Posterior cingulate gyrus (tissue), 11 donors: ENCODE measurements at places on chromosomes 16 and 17.

GRCh38 chr17:22286337-22287041 lies 594.2 kb downstream of the KCNJ18 start:
- peak; percentile 80 for DNase-seq

DNA sequence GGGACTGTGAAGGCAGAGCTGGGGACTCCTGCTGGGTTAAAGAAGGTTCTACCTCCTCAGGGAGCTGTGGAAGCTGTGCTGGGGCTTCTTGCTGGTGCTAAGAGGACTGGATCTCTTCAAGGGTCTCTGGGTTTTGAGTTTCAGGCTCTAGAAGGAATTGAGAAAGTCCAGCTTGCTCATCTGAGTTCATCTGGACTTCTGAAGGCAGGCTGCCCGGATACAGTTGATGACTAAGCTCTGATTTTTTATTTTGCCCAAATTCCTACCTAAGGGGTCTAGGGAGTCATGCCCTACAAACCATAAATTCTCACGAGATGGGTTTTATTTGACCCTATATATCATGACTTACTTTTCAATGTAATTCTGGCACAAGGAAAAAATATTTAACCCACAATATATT lies 46.8 kb upstream of the TMEM97 start:
- DNase-seq = no peak

DNA sequence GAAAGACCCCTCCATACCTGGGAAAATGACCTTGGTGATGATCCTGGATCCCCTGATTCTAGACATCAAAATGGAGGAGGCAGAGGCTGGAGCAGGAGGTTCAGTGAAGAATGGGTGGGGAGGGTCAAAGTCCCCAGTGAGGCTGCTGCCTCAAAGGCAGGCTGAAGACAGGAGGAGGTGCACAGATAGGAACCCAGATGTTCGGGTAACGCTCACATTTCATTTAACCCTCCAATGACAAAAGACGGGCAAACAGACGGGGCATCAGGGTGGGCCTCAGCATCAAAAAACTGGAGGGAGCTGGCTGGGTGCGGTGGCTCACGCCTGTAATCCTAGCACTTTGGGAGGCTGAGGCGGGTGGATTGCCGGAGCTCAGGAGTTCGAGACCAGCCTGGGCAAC lies at the start of gene ANKRD40CL:
Gene ANKRD40CL (minus strand): TSS at position 73 of the 400 bp plus-strand sequence. CDS start 605 bp downstream, outside the sequence.
- DNase-seq = no peak

GRCh38 chr16:10067406-10067805 lies 114.8 kb downstream of the GRIN2A start:
- DNase-seq = no peak

GRCh38 chr16:53414381-53414780 lies 19.9 kb upstream of the RBL2 start:
- DNase-seq = no peak

- DNase-seq = no peak
Measured at GRCh38 chr17:42179911-42180410, 981 bp downstream of the KCNH4 start.

DNA sequence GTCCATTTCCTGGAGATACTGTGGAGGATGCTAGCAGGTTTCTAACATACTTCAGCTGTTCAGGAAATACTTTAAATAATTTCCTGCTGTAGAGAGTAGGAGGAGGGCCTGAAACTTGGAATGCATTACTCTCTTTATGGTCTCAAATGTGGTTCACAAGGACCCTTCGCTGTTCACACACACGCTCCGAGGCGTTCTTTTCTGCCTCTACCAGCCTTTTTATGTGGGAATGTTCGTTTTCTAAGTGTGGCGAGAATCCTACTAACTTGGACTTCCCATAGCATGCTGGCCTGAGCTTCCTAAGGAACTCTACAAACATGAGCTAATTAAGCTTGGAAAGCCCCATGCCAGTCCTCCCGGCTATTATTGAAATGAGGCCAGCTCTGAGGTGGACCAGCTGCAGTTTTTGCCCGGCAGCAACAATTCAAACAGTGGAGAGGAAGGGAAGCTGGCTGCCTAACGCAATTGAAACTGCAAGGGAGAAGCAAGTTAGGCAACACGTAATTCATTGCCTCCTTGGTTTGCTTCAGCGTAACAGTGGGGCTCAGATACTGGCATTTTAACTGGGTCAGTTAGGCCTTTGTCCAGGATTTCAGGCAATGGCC lies 18.9 kb downstream of the KPNA2 start:
- DNase-seq = no peak

DNA sequence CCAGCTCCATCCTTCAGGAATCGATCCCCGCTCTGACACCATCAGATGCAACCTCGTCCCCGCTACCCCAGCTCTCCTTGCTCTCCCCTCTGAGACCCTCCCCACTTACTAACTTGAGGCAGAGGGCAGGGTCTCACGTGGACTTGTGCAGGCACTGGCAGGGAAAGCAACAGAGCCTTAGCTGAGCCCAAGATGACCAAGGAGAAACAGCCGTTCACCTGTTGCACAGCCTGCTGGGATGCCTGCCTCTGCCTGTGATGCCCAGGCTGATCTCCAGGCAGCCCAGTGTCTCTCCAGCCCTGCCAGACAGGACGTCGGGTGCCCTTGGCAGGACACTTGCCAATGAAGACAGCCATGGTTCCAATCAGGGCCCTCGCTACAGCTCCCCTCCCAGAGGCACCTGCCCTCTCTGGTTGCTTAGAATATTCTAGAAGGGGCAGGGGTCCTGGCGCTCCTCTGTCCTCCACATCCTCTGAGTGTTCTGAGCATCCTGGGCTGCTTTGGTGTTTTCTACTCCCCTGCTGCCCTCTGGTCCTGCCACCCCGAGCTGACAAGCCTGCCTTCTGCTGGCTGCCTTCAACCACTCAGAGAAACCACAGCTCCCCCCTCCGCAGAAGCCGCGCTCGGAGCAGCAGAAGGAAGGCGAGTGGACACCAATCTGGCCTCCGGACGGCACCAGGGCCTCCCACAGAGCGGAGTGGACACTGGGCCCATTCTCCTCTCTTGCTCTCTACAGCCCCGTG lies 6.7 kb downstream of the CEP295NL start:
- peak; percentile 71 for DNase-seq

- DNase-seq = no peak
Measured at GRCh38 chr16:11038777-11039176, 94.4 kb downstream of the CLEC16A start.

DNA sequence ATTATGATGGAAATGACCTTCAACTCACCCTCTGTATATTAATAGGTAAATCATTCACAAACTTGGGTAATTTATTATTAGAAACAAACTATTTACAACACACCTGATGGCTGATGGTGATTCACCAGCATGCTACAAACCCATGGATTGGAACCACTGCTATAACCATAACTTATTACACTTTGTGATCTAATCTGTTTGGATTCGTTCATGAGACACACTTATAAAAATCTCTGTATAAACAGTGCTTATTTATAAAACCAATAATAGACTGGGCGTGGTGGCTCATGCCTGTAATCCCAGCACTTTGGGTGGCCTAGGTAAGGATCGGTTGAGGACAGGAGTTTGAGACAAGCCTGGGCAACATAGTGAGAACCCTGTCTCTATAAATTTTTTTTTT lies 16.0 kb downstream of the SMIM36 start:
- no peak for DNase-seq

DNA sequence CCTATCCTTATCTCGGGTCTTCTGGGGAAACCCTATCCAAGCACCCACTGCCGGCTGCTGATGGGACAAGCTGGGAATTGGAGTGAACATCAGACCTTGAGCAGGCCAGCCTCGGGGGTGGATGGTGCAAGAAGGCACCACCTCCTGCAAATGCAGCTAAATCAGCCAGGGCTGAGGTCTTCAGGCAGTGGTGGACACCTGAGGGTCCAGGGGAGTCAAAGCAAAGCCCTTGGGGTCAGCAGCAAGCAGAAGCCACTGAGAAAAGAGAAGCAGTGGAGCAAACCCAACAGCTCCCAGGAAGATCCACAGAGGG lies 55.4 kb upstream of the ENPP7 start:
- no peak for DNase-seq

DNA sequence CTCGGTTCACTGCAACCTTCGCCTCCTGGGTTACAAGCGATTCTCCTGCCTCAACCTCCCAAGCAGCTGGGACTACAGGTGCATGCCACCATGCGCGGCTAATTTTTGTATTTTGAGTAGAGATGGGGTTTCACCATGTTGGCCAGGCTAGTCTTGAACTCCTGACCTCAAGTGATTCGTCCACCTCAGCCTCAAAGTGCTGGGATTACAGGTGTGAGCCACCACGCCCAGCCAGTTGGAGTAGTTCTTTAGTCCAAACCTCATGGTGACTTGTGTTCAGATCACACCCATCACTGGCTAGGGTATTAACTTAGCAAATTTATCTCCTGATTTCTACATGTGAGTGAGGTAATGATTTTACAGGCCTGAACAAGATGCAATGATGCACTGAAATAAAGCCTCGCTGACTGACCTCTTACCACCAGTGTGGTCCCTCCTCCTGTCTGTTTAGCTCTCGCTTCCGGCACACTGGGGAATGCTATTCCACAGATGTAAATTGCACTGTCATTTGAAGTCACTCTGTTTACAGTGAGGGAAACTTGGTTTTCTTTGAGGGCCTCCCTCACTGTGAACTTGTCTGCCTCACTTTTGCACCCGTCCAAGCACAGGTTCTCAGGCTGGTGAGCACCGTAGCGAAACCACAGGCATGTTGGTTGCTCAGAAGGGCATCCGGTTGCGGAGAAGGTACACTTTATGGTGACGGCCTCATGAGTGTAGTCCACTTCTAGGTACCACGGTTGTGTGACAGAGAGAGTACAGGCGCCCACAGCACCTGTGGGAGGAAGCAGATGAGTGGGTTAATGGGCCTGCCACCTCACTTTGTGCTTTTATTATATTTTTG lies 5.5 kb downstream of the IGSF6 start:
- peak; percentile 67 for DNase-seq

- no peak for DNase-seq
Measured at GRCh38 chr17:59084154-59084553, 22.5 kb downstream of the TRIM37 start.

DNA sequence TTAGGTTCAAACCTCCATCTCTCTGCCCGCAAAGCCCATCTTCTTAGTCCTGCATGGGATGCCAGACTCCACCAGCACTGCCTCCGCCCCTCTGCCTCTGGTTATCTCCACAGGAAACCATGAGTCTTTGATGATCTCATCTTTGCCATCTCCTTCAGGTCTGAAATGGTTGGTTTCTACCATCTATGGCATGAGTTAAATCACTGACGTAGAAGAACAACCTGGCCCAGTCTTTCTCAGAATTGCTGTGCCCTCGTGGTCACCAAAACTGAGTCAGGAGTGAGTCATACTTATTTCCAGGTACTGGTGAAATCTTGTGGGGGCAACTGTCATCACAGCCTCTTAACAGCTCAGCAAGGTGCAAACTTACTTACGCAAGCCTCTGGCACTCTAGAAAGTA lies 468.7 kb upstream of the C16orf82 start:
- DNase-seq = no peak

DNA sequence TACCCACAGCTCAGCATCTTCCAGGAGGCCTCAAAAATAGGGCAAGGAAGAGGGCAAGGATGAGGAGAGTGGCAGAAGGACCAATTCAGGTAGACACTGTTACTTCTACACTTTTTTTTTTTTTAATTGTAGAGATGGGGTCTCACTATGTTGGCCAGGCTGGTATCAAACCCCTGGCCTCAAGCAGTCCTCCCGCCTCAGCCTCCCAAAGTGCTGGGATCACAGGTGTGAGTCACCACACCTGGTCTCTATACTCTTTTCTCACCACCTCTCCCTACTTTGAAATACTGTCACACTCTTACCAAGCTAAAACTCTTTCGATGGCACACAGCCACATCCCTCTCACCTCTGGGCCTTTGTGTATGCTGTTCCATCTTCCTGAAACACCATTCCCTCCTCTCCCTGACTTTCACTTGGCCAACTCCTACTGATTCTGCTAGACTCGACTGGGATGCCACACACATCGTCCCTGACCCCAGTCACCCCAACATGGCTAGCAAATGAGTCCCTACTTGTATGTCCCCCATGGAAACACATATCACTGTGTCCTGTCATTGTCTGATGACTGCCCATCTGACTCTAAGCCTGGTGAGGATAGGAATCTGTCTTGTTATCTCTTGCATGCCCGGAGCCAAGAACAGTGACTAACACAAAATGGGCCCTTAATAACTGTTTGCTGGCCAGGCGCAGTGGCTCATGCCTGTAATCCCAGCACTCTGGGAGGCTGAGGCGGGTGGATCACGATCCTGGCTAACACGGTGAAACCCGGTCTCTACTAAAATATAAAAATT lies 7.2 kb upstream of the SLC43A2 start:
- DNase-seq = no peak

DNA sequence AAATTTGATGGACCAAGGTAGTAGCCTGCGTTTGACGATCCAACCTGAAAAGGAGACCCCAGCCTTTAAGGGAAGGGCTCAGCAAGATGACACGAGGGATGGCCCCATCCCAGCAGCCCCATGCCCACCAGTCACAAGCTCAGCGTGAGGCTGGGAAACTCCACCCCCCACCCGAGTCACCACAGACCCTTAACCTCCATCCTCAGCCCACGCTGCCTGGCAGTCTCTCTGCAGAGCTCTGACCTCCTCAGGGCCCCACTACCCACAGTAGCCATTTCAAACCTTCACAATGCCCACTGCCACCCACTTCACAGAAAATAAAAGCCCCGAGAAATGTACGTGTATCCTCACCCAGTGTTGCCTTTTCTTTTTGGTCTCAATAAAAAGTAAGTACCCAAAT lies 18.7 kb downstream of the USP36 start:
- no peak for DNase-seq

DNA sequence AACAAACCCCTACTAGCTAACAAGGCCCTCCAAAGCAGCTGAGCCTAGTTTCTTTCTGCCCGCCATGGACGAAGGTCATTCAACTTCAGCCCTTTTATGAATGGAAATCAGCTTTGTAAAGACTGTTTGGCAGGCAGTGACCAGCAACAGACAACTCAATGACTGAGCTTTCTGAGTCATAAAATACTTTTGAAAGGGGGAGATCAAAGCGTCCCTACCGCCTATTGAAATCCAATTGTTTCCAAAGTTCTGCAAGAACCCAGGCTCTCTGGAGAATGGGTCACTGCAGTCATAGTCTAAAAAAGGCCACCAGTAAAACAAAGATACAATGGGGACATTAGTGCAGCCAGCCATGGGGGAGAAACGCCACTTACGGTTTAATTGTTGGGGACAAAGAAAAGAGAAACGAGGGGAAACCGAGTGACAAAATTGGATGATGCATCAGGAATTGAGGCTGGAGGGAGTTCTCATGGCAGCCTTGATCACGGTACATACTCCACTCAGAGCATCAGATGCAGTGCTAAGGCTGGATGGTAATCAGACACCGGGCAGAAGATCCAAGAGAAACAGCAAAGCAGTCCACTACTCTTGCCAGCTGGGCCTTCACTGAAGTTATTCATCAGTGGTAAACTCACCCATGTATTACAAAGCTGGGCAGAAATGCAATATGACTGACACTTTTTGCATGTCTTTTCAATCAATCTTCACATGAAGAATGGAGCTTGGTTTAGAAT lies 9.8 kb downstream of the ADAMTS18 start:
- no peak for DNase-seq

DNA sequence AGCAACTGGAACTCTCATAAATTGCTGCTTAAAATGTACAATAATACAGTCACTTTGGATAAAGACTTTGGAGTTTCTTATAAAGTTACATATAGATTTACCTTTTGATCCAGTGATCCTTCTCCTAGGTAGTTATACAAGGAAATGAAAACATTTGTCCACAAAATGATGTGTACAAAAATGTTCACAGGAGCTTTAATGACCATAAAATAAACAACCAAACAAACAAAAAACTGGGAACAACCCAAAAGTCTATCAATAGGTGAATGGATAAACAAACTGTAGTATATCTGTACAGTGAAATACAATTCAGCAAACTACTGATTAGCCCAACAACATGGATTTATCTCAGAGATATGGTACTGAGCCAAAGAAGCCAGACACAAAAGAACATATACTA lies 37.6 kb downstream of the TTLL6 start:
- no peak for DNase-seq

GRCh38 chr16:84047206-84047605 lies 4.6 kb upstream of the SLC38A8 start:
- no peak for DNase-seq
